ENCODE measurements at places on chromosomes 4 and X.

DNA sequence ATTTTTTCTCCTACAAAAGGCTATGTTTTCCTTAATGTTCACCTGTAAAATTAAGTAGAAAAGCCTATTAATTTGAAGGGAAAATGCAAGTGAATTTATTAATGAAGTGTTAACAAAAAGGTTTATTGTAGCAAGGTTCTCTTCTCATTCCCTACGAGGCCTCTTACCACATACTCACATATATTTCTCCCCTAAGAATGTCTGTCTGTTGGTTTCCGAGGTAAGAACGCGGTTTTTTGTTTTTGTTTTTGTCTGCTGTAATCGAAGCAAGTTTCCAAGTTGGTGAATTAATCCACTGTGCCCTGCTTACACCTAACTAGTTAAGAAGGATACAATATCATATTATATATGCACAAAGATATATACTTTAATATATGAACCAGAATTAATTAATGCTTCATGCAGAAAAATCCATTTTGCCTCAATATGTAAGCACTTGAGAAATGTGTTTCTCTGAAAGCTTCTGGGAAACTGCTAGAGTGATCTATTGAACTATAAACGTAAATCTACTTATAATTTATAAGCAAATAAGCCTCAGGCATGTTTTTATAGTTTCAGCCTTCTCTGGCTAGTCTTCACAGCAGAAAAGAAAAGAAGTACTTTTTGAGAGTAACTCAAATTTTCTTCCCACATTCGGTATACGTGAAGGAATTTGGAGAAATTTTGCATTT is 120.8 kb downstream of the EGF start:
- no peak for DNase-seq

GRCh38 chrX:48306175-48306574 is 50.3 kb downstream of the SSX3 start:
- DNase-seq = no peak

DNA sequence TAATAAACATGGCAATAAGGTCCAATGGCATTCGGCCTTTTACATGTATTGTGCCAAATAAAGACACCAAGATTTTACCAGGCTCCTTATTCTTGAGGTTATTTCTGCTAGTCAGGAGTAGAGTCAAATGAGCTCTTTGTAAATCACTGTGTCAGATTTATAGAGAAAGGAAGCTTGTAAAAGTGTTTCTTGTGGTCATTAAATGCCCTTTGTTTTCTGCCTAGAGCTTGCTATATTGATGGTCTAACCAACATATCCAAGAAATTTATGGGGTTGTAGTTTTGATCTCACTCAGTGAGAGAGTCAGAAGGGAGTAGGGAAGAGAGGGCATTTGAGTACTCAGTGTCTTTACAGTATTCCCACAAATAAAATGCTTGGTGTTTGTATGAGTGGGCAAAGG is 86.2 kb upstream of the FRMPD4 start:
- no peak for DNase-seq

- DNase-seq = no peak
Measured at GRCh38 chr4:26859762-26860156, 882 bp upstream of the STIM2 start.

- no peak for DNase-seq
Measured at GRCh38 chr4:158535130-158535614, 13.5 kb downstream of the RXFP1 start.

GRCh38 chr4:55086578-55086977 is 38.8 kb downstream of the KDR start:
- no peak for DNase-seq

- DNase-seq = no peak
Measured at GRCh38 chrX:44462850-44463249, 79.8 kb downstream of the FUNDC1 start.

DNA sequence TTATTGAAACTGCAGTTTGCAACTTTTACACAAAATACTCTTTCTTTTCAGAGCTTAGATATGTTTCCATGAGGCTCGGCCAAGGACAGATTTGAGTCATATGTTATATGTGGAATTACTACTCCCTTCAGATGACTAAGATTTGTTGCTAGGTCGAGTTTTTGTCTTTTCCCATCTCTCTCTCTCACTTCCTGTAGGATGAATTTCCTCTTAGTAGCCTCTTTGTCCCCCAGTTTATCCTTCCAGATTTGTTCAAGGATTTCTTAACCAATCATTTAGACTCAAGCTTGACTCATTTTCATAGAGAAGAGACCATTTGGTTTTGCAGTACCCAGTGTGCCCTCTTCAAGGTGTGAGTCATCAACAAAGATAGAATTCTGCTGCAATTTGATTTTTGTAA is 209.2 kb downstream of the GLUD2 start:
- no peak for DNase-seq

- DNase-seq = no peak
Measured at GRCh38 chr4:37662251-37662650, 23.9 kb downstream of the RELL1 start.

- DNase-seq = no peak
Measured at GRCh38 chr4:187687697-187688096, 307.9 kb upstream of the ZFP42 start.

DNA sequence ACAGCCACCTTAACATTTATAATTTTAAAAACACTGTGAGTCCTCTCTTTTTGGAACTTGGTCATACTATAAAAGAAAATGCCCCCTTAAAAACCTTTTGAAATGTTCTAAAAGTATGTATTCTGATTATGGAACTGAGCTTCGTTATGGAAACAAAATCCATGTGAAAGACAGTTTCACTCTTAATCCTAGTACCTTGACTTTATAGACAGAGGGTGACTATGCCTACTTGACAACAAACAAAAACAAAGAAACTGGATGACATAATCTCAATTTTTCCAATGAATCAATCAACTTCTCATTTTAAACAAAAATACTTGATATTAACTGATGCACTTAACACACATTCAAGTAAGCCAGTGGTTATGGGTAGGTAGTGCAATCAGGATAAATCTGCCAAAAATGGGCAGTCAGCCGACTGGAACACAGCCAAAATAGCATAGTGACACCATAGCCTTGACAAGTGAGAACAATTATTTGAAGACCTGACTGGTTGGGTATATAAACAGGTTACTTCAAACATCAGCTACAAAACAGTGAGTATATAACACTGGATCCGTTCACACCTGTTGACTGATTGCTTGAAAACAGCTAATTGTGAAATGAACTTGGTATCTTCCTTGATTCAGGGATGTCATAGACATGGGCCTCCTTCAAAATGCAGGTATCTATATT is 265.5 kb downstream of the PPP3CA start:
- DNase-seq = no peak

DNA sequence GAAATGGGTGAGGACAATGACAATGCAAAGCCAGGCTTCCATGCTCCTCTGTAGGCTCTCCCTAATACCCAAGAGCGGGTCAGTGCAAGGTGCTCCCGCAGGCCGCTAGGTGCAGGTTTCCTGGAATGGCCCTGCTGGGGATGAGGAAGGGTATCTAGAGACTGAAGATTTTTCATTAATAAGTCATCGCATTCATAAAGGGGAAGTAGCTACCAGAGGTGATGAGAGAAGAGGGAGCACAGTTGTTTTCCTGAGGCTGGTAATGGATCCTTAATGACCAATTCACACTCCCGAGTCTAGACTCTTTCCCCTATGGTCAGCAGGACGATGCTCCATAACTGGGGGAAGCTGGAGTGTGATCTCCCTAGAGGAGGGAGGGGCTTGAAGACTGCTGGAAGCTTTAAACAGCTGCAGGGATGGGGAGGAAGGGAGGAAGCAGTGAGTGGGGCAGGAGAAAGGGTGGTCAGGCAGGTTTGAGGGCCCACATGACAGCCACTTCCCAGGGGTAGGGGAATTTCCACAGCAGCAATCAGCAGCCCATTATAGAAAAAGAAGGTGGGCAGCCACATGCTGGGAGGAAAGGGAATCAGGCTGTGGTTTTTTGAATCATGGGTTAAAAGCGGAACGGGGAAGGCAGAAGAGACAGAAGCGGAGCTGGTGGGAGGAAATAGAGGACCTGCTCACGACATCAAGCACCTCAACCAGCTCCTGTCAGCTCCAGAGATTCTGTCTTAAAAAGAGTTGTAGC is 10.2 kb upstream of the ATP6AP2 start:
- no peak for DNase-seq

- DNase-seq = no peak
Measured at GRCh38 chr4:11487139-11487538, 58.4 kb upstream of the HS3ST1 start.

DNA sequence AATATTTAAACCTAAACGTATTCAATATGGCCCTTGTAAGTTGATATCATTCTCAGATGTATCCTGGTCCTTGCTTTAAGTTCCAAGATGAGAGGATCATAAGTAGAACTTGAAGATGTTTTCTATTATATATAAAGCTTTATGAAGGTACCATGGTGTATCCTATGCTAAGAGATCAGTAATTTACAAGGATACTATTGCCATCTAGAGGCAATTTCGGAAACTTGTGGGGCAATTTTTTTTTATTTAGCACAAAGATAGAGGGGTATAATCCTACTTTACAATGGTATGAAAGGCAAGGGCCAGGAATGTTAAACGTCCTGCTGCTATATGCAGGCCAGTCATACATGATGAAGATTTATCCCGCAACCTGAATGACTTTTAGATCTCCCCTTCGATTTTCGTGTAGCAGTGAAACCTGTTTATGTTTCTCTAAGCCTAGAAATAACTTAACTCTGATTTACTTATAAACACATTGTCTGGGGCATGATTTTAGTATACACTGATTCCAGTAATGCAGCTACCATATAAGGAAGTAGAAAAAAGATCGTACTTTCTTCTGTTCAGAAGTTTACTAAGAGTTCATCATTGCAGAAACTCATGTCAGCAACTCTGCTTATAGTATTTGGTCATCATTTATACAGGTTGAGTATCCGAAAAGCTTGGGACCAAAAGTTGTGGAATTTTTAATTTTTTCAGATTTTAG is 2.6 kb downstream of the SLC25A31 start:
- no peak for DNase-seq

- no peak for DNase-seq
Measured at GRCh38 chrX:144388738-144389137, 504.9 kb downstream of the UBE2NL start.

DNA sequence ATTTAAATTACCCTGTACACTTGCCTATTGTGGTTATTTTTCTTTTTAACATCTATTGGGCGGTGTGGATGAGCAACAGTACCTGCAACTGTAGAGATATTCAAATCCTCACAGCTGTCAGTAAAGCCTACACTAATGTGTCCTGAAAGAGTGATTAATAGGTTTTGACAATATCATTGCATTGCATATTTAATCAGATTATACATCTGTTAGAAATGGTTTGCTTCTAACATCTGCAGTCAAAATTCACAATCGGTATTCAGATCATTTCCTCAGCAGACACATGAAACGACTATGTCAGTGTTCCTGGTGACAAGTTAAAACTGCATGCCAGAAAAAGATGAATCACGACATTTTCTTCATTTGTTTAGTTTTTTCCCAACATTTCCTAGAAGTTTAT is 254.6 kb upstream of the EPHA5 start:
- no peak for DNase-seq

- no peak for DNase-seq
Measured at GRCh38 chrX:17415242-17415810, 40.3 kb downstream of the NHS start.

GRCh38 chr4:149555146-149555545 is 260.5 kb downstream of the IQCM start:
- no peak for DNase-seq

GRCh38 chr4:134216411-134216810 is 14.8 kb upstream of the PABPC4L start:
- DNase-seq = no peak

Data from coronary artery (tissue), 2 donors.